ENCODE measurements at places on chromosomes 7 and 10.

GRCh38 chr7:101635484-101635883, 6.4 kb upstream of the MYL10 start:
- DNase-seq = no peak

GRCh38 chr10:33279276-33279675, 55.2 kb downstream of the NRP1 start:
- no peak for DNase-seq

DNA sequence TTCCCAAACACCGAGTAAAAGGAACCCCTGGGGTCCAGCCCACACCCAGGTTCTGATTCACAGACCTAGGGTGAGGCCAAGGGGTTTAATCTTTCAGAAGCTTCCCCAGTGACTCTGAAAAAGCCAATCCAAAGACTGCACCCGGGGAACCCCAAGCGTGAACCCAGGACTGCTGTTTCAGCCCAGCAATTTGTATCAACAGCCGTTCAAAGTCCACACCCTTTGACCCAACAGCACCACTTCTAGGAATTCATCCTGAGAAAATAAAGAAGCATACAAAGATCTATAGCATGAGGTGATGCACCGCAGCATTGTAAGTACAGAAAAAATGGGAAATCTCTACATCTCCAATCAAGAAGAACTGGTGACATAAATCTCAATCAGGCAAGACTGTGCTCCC, 24.4 kb downstream of the DLG5 start:
- no peak for DNase-seq

DNA sequence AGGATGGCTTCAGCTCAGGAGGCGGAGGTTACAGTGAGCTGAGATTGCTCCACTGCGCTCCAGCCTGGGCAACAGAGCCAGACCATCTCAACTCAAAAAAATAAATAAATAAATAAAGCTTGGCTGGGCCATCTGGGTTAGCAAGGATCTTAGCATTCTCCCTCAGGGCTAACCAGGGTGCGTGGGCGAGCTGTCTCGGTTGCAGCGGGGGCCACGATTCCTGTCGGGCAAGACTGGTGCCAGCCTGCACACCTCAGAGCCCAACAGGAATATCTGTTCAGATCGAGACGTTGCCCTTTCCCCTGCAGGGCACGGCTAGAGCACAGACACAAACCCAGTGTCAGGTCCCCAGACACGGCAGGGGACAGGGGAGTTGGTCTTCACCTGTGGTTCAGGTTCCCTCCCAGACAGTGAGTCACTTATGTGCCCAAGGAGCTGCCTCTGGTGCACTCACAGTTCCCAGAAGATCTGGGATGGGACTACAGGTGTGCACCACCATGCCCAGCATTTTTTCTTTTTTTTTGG, 75.5 kb upstream of the GTF2I start:
- DNase-seq = no peak

GRCh38 chr7:36526863-36527548, 137.3 kb downstream of the ANLN start:
- DNase-seq = no peak

DNA sequence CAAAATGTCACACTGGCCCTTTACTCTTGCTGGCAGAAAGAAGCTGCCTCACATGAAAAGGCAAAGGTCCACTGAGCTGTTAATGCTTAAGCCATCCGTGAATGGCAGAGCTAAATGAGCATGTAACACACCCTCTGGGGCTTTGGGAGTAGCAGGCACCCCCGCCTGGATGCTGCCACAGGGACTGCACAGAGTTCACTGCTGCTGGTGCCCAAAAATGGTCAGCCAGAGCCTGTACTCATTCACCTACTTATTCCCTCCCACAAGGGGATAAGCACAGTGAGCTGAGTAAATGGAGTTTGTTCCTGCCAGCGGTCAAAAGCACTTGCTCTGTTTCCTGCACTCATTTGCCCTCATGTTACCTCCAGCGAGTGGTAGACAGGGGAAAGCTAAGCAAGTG, 374.0 kb upstream of the STEAP1 start:
- no peak for DNase-seq

DNA sequence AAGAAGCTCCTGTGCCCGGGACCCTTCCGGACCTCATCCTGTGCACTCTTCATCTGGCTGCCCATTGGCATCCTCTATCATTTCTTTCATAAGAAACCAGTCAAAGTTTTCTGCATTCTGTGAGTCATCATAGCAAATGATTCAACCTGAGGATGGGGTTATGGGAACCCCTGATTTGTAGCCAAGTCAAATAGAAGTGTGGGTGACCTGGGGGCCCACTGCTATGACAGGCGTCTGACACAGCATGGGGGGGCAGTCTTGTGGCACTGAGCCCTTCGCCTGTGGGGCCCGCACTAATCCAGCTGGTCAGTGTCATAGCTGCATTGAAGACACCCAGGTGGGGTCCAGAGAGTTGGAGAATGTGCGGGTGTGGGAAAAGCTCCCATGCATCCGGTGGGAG, 230.4 kb downstream of the USP6NL start:
- DNase-seq = no peak

DNA sequence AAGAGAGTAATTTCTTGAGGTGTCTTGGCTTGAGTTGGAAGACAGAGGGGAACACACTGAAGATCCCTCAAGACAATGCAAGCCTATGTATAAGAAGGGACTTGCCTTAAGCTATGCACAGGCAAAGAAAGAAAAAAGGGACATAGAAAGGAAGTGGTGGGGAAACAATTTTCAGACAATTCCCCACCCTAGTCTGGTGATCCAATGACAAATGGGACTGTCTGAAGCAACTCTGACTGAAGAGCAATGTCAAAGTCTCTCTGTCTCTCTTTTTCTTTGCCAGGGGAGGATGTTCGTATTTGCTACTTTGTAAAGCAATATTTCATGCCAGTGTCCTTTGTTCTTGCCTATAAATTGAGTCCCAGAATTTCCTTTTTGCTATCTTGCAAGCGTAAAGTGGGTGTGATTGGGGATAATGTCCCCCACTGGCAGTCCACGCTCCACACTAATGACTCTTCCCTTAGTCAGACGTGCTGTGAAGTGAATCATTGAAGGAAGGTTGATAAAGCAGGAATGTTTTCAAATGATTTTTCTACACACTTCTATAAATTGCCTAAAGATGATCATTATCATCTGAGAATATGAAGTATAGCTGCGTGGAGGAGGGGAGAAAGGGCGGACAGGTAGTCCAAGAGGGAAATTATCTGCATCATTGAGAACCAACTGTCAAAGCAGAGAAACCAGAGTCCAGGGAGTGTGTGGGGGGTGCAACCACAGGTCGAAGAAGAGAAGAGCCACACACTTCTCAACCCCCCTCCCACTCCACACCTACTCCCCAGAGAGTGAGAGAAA, 243.8 kb upstream of the ETV1 start:
- DNase-seq = no peak

- no peak for DNase-seq
Observed at GRCh38 chr7:29917641-29918040, 72.0 kb downstream of the SCRN1 start.

DNA sequence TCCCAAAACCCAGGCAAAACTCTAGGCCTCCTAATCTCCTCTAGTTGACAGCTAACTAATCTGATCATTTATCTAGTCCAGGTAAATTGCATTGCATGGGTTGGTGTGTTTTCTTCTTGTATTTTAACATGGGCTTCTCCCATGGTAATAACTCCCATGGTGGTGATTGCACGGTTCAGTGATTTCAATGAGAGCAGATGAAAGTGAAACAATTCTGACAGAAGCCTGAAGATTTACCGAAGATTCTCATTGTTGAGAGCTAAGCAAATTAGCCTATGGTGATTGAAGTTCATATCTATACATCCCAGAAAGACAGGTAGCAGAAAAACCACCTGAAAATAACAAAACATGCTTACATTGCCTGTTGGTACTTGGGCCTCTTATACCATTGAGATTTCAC, 26.6 kb upstream of the LIPN start:
- no peak for DNase-seq

GRCh38 chr7:131039355-131039762, 288.3 kb upstream of the MKLN1 start:
- DNase-seq = no peak

DNA sequence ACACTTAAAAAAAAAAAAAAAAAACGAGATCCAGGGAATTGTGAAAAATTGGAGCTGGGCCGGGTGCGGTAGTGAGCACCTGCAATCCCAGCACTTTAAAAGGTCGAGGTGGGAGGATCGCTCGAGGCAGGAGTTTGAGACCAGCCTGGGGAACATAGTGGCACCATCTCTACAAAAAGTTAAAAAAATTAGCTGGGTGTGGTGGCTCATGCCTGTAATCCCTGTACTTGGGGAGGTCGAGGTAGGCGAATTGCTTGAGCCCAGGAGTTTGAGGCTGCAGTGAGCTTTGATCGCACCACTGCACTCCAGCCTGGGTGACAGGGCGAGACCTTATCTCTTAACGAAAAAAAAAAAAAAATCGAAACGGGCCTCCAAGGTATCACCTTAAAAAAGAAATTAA, 2.0 kb downstream of the CLDN4 start:
- DNase-seq = no peak

DNA sequence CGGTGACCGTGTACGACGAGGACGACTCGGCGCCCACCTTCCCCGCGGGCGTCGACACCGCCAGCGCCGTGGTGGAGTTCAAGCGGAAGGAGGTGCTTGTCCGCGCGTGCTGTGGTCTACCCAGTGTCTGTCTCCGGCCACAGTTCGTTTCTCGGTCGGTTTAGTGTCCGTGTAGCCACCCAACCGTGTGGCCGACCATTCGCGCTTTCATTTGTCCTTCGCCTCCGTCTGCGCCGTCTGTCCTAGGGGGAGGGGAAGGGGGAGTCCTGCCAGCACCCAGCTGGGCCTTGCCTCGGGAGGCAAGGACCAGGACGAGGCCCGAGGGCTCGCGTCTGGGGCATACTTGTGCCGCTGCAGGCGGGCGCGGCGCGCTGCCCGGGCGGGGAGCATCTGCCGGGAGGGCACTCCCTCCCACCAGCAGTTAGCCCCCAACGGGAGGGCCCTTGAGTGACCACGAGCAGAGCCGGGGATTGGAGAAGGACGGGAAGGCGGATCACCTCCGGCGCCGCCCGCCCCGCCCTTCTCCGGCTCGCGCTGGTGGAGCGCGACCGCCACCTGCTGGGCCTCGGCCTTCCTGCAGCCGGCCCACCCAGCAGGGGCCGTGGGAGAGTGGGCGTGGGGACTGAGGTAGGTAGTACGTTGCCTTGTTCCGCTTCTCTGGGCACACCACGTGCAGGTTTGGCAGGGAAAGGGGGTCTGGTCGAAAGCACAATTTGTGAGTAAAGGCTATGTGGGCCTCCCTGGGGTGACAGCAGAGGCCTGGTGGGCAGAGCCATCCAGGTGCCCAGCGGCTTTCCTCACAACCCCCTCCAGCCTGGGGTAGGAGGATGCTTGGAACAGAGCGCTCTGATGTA, 28.5 kb downstream of the RET start:
- DNase-seq = peak; percentile 64

DNA sequence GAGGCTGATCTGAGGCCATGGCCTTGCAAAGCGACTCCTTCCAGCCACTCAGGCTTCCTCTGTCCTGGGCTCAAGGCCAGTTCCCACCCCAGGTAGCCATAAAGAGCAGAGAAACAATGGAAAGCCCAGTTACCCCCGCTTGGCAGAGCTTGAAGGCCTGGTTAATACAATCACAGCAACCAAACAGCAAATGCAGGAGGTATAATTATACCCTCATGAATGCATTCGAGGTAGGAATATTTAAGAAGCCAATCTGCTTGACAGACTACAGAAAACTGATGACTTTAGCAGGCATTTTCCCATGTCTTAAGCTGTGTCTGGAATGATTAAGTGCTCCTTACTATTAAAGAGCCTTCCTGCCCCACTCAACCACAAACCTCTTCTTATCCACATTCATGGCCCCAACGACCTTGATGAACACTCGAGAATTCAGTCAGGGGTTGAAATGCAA, 114.1 kb upstream of the MACROH2A2 start:
- peak; percentile 58 for DNase-seq

- DNase-seq = no peak
Observed at GRCh38 chr10:1643161-1643907, 94.0 kb downstream of the ADARB2 start.

DNA sequence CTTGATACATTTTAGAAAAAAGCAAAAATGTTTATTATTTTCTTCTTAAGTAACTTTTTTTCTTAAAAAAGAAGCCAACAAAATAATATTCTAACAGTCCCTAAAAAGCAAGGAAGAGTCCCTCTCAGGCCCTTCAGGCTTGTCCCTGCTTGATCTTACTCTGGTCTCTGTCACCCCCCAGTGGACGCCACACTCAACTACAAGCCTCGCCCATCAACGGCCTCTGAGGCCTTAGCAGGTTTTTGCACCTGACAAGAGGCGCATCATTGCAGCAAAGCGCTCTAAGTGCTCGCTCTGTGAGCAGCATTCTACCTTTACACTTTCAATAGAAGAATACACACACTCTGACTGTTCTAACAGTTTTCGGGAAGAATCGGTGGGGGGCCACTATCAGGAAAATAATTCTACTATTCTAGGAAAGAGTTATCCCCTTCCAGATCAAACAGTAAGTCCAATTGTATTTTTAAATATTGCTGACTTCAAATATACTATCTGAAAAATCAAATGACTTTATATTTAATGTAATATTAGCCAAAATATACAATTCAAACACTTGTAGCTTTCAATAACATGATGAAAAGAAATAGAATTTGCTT, 139.2 kb downstream of the USP6NL start:
- peak; percentile 13 for DNase-seq

- peak; percentile 64 for DNase-seq
Observed at GRCh38 chr7:137592232-137592896, 248.8 kb upstream of the PTN start.

GRCh38 chr10:91797048-91797690, 1.1 kb upstream of the TNKS2 start:
- no peak for DNase-seq

DNA sequence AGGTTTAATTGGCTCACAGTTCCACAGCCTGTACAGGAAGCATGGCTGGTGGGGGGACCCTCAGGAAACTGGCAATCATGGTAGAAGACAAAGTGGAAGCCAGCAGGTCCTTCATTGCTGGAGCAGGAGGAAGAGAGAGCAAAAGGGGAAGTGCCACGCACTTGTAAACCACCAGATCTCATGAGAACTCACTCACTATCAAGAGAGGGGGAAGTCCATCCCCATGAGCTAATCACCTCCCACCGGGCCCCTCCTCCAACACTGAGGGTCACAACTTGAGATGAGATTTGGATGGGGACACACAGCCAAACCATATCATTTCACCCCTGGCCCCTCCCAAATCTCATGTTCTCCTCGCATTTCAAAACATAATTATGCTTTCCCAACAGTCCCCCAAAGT, 171.9 kb upstream of the CACNA2D1 start:
- DNase-seq = no peak

DNA sequence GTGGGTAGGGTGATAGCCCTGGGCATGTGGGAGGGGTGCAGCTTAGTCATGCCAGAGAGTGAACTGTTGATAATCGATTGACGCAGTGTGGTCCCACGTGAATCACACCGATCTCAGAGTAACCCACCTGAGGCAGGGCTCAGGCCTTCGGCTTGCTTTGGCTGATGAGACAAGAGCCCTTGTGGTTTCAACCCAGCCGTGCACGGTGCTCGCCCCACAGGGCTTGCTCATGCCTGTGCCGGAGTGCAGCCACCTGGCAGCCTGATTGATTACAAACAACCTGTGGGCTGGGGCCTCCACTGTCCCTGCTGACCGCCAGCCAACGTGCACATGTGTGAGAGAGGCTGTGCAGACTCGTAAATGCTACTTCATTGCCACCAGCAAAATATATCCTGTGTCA, 144.9 kb upstream of the ADARB2 start:
- DNase-seq = no peak

- DNase-seq = peak; percentile 59
Observed at GRCh38 chr10:3077940-3078630, 10.7 kb downstream of the PFKP start.

- no peak for DNase-seq
Observed at GRCh38 chr10:3835770-3836169, 50.8 kb upstream of the KLF6 start.

- no peak for DNase-seq
Observed at GRCh38 chr7:22675917-22676343, 51.1 kb upstream of the IL6 start.

- peak; percentile 44 for DNase-seq
Observed at GRCh38 chr10:123496375-123496774, 169.8 kb upstream of the GPR26 start.

Measured in COR-L47 (cell line).